Smooth muscle cell of trachea (primary cell): ENCODE measurements at places on chromosomes 16 and 17. TPM values are rescaled to one million over a fixed set of nuclear protein-coding genes. Genes with fewer than 3 reads are reported as not detected.

The MT4 gene
- total RNA-seq: not detected in 2 replicates

The OTOA gene
- 0.15 and 0.17 TPM in 2 replicates for total RNA-seq

The CNGB1 gene
- not detected in 2 replicates for total RNA-seq

The DUS1L gene
- total RNA-seq: 46.8 and 52.1 TPM in 2 replicates

The PIPOX gene
- 2.9 and 3.0 TPM in 2 replicates for total RNA-seq

The SNAI3 gene
- total RNA-seq: 0.33 TPM in 1 of 2 replicates, not detected in the other

The RGS11 gene
- total RNA-seq: 1.9 and 10.6 TPM in 2 replicates

The CDT1 gene
- 3.3 and 10.9 TPM in 2 replicates for total RNA-seq

The ZFP1 gene
- 14.2 and 14.7 TPM in 2 replicates for total RNA-seq

The ZNF48 gene
- 5.4 and 8.3 TPM in 2 replicates for total RNA-seq

The PAFAH1B1 gene
- 98.1 and 146 TPM in 2 replicates for total RNA-seq

The GRIN2A gene
- under 0.01 and 0.33 TPM in 2 replicates for total RNA-seq

The MEIOC gene
- 0.15 and 0.66 TPM in 2 replicates for total RNA-seq

The DDX52 gene
- 17.0 and 25.2 TPM in 2 replicates for total RNA-seq

The TSPOAP1 gene
- total RNA-seq: 0.15 and 0.50 TPM in 2 replicates

The ENPP7 gene
- not detected in 2 replicates for total RNA-seq

The HP gene
- total RNA-seq: not detected in 2 replicates

The PIRT gene
- total RNA-seq: not detected in 2 replicates

The C16orf92 gene
- not detected in 2 replicates for total RNA-seq

The LHX1 gene
- not detected in 2 replicates for total RNA-seq

The PKD1 gene
- total RNA-seq: 184 and 227 TPM in 2 replicates

The LRRC36 gene
- total RNA-seq: 0.50 and 0.73 TPM in 2 replicates
